Activated naive CD8-positive, alpha-beta T cell treated with anti-CD3 and anti-CD28 coated beads, Interleukin-2, amount 50 U/mL, for 16 hours (primary cell): ENCODE measurements at places on chromosomes 16 and 17.

GRCh38 chr17:64232466-64233262 lies 30.4 kb downstream of the TEX2 start:
- DNase-seq = no peak

- no peak for DNase-seq
Measured at GRCh38 chr17:35404360-35404759, 27.9 kb downstream of the SLFN12 start.

GRCh38 chr17:49676276-49676868 lies 1.5 kb downstream of the SPOP start:
- no peak for DNase-seq

DNA sequence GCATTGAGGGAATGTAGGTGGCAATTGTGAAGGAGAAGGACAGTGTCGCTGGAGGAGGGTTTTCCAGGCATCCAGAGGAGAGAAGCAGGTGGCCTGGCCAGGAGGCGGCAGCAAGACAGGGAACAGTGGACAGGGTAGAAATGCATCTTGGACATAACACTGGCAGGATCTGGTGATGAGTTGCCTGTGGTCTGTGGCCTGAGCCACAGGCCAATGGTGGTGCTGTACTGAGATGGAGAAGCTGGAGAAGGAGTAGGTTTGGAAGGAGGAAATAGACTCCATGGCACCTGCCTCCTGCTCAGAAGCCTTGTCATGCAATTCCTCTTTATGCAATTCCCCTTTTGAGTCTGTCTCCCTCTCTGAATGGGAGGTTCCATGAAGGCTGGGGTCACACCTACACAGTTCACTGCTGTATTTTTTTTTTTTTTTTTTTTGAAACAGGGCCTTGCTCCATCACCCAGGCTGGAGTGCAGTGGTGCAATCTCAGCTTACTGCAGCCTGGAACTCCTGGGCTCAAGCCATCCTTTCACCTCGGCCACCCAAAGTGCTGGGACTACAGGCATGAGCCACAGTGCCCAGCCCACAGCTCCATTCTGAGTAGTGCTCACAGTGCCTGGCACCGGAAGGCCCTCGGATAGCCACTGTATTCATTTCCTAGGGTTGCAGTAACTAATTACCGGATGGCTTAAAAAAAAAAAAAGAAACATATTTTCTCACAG lies 13.5 kb upstream of the CACNG4 start:
- DNase-seq = no peak

GRCh38 chr17:6711081-6711674 lies 2.0 kb downstream of the SLC13A5 start:
- no peak for DNase-seq

DNA sequence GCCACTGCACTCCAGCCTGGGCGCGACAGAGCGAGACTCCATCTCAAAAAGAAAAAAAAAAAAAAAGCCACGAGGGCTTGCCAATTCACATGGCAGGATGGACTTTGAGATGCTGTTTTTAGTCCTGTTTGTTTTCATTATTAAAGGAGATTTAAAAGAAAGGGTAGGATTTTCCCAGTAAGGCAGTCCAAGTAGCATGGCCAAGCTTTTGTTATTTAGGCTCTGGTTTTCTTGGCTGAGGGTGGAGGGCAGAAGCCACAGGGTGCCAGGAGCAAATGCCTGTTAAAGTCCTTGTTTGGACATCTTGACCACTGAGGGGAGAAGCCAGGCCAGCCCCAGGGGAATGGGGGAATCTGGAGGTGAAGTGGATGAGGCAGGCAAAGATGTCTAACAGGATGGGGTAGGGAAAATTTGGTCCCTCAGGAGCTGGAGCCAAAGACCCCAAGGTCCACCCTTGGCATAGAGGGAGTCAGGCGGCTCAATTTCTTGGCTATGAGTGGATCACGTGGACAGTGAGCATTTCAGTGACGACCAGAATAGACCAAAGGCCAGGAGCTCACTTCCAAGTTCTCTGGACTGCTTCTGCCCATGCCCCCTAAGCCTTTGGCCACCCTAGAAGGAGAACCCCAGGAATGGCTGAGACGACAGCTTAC lies 20.8 kb upstream of the PLLP start:
- DNase-seq = no peak

GRCh38 chr17:40452216-40452787 lies 9.1 kb downstream of the IGFBP4 start:
- no peak for DNase-seq

- no peak for DNase-seq
Measured at GRCh38 chr16:27505297-27506236, 44.1 kb downstream of the GTF3C1 start.
